T-helper 17 cell (primary cell): ENCODE measurements at places on chromosomes 11 and 22. TPM values are rescaled to one million over a fixed set of nuclear protein-coding genes. Genes with fewer than 3 reads are reported as not detected.

Gene OR8G1
- not detected for total RNA-seq

Gene PARVG
- 89.1 TPM for total RNA-seq

Gene MUC6
- not detected for total RNA-seq

Gene SERPINH1
- total RNA-seq = 3.6 TPM

Gene OR6A2
- total RNA-seq = not detected

Gene MUC2
- total RNA-seq = not detected

Gene NCF4
- 37.1 TPM for total RNA-seq

Gene FXYD6
- not detected for total RNA-seq

Gene MUC5B
- not detected for total RNA-seq

Gene TRIM51
- not detected for total RNA-seq

Gene APOBEC3F
- 13.5 TPM for total RNA-seq

Gene GPR83
- 0.22 TPM for total RNA-seq

Gene GLYATL1
- total RNA-seq = not detected

Gene TPH1
- 0.73 TPM for total RNA-seq

Gene OR51F2
- total RNA-seq = not detected

DNA sequence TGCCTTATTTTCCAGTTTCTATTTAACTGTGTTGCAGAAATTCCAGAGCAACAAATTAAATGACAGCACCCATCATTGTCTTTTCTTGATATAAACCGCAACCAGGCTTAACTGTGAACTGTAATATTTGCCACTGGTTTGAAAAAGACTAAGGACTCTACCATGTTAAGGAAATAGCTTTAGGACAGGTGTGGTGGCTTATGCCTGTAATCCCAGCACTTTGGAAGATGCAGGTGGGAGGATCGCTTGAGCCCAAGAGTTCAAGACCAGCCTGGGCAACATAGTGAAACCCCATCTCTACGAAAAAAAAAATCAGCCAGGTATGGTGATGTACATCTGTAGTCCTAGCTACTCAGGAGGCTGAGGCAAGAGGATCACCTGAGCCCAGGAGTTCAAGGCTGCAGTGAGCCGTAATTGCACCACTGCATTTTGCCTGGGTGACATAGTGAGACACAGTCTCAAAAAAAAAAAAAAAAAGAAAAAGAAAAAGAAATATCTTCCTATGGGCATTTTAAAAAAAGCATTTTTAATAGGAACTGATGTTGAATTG lies 28.8 kb downstream of the HIRA start:
- no peak for DNase-seq

DNA sequence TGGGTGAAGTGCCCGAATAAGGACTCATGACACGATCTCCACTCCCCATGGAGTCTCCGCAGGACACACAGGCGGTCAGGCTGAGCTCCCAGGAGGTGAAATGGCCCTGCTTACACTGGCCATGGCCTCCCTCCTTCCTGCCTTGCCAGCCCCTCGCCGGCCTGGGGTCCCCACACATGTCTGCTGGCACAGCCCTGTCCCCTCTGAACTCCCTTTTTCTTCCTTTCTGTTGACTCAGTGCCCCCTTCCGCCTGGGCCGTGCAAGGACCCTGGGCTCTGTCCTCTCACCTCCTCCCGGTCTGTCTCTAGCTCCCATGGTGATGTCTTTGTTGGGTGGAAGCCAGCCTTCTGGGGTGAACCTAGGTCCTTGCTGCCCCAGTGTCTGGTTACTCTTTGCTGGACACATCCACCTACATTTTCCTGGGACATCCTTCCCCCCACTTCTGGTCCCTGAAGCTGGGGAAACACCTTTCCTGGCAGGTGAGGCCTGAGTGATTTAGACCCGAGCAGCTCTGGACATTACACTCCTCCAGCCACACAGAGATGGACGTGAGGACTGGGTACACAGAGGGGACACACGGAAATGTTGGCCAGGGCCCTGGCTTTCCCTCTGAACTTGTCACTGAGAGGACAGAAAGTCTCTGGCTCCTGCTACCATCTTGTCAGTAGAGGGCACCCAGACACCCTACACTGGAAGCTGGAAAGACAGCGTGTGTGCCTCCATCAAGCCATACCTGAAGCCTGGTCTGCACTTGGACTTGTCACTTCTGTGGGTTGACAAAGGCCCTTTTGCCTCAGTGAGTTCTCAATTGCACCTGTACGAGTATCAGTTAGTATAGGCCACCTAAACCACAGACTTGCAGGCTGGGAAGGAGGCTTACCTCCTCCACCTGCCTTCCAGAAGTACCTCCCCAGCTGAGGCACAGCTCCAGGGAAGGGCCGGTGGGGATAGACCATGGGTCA lies 864.3 kb downstream of the TBC1D22A start:
- no peak for DNase-seq

- DNase-seq = no peak
These were observed 18.4 kb downstream of the MIAT start for GRCh38 chr22:26675687-26676268.

DNA sequence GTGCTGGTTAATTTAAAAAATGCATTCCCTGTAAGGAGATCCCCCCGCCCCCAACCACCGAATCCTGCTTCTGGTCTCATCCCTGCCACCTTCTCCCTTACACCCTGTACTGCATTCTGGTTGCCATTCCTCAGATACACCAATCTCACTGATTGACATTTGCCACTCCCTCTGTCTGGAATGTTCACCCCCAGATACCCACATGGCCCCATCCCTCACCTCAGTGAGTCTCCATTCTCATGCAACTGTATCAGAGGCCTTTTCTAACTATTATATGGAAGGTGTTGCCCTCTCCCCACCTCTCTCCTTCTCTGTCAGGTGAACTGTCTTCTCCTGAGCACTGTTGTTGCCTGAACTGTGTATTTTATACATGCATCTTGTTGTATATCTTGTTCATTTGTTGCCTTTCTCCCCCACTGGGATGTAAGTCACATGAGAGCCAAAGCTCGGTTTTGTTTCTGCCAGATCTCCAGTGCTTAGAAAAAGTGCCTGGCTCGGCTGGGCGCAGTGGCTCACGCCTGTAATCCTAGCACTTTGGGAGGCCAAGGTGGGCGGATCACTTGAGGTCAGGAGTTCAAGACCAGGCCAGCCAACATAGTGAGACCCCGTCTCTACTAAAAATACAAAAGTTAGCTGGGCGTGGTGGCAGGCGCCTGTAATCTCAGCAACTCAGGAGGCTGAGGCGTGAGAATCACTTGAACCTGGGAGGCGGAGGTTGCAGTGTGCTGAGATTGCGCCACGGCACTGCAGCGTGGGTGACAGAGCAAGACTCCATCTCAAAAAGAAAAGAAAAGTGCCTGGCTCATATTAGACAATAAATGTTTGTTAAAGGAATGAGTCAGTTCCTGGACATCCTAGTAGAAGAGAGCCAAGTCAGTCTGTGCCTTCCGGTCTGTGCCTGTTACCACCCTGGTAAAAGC lies 61.0 kb downstream of the TNRC6B start:
- no peak for DNase-seq

DNA sequence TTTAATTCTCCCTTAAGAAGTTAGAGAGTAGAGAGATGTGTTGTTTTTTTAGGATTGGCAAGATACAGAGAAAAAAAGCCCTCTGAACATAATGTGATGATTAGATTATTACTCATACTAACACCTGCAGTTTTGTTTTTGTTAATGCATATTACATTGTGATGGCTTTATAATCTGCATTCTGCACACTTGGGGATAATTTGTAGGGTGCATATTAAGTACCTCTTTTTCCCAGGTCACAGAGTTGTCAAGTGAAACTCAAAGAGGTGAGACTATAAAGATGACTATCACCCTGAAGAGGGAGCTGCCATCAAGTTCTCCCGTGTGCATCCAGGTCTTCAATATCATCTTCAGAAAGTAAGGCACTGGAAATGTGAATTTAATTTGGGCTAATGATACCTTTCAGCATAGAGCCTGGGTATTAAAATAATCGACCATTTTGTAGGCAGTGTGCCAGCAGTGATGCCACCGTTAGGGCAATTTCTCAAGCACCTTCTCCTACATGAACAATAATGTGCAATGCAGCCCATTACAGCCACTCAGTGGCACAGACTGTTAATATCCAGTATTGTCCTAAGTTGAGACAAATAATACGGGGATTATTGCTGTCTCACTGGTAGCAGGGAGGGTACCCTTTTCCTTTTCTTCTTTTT lies 16.2 kb downstream of the PIWIL4 start:
- no peak for DNase-seq

- DNase-seq = no peak
These were observed 109.8 kb downstream of the NAT10 start for GRCh38 chr11:34214961-34215805.

GRCh38 chr11:108859510-108859909 lies 194.6 kb downstream of the DDX10 start:
- DNase-seq = no peak

GRCh38 chr22:42931421-42932196 lies 74.5 kb upstream of the ARFGAP3 start:
- no peak for DNase-seq

- no peak for DNase-seq
These were observed 6.8 kb downstream of the QSER1 start for GRCh38 chr11:32899438-32899837.

GRCh38 chr11:103525069-103525468 lies 415.8 kb downstream of the DYNC2H1 start:
- no peak for DNase-seq

GRCh38 chr22:41987276-41987675 lies 11.3 kb upstream of the WBP2NL start:
- DNase-seq = no peak

DNA sequence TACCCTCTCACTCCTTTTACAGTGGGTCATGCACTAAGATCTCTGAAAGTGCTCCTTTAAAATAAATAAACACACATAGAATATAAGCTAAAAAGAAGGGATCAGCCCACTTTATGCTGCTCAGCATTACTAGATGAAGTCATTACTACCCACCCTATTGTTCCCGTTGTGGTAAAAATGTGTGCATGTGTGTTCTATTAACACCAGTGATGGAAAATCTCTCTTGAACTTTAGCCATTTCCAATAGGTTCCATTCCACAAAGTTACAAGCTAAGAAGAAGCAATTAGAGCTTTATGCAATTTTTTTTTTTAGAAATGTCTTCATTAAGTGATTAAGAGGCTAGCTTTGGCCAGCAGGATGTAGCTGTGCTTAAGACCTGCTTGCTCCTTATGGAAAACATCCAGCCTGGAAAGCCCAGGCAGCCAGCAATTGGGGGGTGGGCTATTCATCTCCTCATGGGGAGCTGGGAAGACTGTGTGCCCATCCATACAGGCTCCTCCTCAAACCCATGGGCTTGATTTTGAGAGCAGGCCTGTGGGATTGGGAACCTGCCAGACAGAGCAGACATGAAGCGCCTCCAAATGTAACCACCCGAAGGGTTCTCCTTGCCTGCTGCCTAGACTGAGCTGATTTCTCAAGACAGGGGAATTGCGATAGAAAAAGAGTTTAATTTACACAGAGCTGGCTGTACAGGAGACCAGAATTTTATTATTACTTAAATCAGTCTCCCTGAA lies 92.9 kb upstream of the PARVA start:
- no peak for DNase-seq

GRCh38 chr11:75896843-75897419 lies 81.9 kb downstream of the UVRAG start:
- no peak for DNase-seq

GRCh38 chr11:69878927-69879728 lies 59.9 kb upstream of the FGF3 start:
- DNase-seq = no peak

GRCh38 chr22:25582946-25583345 lies 18.5 kb downstream of the GRK3 start:
- DNase-seq = no peak

GRCh38 chr22:29128891-29129807 lies 56.3 kb downstream of the KREMEN1 start:
- no peak for DNase-seq

DNA sequence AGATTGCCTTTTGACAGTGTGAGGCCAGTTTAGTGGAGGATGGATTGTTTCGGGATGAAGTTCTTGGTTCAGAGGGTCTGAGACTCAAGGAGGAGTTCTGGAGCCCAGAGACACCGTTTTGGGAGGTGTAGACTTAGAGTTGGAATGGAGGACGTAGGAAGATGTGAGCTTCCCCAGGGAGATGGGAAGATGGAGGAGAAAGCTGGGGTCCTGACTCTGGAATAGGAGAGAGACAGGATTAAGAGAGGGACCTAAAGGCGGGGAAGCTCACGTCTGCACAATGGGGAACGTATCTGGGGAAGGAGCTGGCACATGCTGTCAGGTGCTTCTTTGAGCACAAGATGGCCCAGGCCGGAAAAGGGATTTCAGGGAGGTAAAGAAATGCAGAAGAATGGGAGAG lies 71.3 kb upstream of the CLDN5 start:
- no peak for DNase-seq

DNA sequence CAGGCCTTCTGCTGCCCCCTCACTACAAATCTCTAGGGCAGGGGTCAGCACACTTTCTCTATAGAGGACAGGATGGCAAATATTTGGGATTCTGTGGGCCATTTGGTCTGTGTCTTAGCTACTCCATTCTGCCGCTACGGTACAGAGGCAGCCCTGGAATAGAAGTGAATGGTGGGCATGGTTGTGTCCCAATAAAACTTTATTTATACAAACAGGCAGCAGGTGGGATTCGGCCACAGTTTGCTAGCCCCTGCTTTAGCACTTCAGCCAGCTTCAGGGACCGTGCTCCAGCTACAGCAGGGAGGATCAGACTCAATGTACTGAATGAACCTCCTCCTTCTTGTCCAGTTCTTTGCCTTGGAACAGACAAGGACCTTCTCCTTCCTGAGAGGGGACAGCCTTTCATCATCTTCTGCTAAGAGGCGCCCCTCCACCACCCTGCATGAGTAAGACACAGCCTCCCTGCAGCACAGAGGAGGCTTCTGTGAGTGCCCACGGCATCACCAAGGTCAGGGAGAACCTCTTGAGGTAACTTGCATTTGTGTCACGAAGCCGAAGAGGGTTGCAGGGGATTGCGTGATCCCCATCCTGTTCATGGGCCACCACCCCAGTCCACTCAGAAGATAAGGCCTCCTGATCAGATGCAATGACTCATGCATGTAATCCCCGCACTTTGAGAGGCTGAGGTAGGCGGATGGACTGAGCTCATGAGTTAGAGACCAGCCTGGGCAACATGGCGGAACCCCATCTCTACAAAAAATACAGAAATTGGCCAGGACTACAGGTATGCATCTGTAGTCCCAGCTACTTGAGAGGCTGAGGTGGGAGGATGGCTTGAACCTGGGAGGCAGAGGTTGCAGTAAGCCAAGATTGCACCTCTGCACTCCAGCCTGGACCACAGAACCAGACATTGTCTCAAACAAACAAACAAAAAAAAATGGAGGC lies 4.6 kb downstream of the C11orf24 start:
- DNase-seq = no peak

GRCh38 chr11:386483-386882 lies 7.5 kb upstream of the PKP3 start:
- DNase-seq = no peak
